Hepatic stellate cell (primary cell): ENCODE measurements at places on chromosomes 1 and 21.
A peak's percentile ranks its signal among the peaks of the same experiment; 100 is the strongest.

DNA sequence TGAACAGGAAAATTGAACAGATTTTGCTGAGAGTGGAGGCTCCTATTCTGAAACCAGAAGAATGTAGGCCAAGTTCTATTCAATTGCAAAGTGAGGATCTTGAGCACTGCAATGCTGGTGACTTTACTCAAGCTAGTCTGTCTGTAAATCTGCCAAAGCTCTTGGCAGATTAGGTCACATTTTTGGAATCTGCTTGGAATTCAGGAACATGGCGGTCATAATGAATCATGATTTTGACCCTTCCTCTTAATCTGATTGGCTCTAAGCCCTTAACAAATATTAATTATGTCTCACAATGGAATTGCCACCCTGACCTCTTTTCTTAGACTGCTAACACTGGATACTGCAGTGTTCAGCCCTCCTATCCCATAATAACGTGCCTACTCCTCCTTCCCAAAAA is 7.2 kb upstream of the GNG12 start:
- DNase-seq: peak; percentile 55

DNA sequence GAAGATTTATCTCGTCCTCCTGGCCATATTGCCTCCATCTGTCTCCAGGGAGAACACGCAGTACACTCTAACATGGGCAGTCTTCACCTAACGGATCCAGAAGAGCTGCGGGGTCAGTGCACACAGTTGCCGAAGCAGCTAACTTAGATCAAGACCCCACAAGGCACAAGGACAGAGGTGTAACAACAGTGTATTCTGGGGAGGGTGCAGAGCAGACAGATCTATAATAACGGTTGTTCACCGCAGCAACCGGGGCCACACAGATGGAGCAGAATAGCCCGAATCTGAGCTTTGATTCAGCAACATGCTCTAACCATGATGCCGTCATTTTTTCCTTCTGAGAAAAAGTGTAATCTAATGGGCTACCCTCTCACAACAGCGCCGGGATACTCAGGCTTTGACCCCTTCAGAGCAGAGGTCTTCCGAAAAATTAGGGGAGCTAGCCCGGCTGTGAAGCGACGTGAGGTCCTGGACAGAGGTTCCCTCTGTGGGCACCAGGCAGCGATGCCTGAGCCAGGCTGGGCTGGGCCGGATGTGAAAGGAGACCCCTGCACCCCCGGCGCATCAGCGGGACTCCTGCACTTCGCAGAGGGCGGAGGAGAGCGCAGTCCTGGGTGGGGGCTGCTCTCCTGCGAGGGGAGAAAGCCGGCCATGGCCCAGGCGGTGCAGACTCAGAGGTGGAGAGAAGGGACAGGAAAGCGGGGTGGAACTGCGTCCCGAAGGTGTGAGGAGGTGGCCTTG is 57.5 kb downstream of the BCL9 start:
- DNase-seq: peak; percentile 9

DNA sequence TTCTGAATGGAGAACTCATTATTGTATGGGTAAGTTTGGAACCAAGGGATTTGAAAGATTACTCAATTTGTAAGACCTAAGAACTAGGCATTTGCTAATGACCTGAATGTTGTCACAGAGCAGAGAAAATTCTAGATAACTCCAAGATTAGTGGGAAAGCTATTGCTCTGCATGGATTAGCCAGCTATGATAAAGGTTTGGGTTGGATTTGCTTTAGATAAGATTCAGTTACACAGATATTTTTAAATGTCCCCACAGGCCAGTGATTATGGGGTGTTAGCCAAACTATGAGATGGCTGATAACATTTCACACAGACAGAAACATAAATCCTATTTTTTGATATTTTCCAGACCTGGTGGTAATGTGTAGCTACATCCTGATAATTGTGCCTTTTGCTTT is 88.2 kb downstream of the NTPCR start:
- DNase-seq: no peak

DNA sequence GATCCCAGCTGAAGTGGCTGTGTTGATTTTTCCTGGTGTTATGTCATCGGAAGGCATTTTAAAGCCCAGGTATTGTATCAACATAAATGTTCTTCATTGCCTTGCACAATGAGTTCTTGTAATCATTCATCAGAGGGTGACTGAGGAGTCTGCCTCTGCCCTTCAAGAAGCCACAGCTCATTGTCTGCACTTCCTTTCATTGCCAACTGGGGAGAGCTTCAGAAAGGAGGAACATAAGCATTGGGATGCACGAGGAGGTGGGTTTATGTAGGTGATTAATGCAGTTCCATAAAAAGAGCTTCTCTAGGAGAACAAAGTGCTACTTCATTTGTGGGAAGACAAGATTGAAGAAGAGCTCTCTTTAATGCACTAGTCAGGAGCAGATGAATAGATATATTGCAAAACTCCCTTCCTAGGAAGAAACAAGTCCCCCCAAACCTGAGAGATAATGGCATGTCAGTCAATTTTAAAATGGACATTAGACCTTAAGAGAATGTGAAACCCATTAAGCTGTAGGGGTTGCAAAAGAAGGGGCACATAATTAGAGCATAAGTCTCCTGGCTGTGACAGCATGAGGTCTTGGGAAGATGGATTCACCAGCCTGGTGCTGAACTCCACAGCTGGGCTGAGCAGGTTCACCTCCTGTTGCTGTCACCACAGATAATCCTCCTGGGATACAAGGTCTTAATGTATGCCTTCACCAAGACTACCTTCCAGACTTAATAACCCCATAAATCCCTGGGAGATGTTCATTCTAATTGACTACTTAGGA is 124.6 kb downstream of the BACH1 start:
- no peak for DNase-seq

- DNase-seq: no peak
Observed at GRCh38 chr1:178806665-178807300, 64.1 kb downstream of the ANGPTL1 start.

- DNase-seq: no peak
Observed at GRCh38 chr1:239436286-239436685, 49.9 kb downstream of the CHRM3 start.

- DNase-seq: no peak
Observed at GRCh38 chr1:236734141-236734765, 48.0 kb downstream of the ACTN2 start.

GRCh38 chr21:32356874-32357395 is 35.9 kb downstream of the URB1 start:
- no peak for DNase-seq

DNA sequence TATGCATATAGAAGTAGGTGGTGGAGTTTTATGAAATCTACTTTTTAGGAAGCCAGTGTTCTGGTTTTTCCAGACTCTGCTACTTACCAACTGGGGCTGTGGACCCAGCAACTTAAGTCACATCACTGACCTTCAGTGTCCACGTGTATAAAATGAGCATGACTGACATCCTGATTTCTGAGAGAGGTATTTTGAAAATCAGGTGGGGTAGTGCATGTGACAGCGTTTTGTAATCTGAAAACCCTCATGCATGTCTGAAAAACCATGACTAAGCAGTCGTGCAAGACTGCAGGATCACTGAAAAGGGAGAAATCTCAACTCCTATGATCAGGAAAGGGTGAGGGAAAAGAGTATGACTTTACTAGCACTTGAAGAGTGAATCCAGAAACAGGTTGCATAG is 26.1 kb downstream of the CR1L start:
- no peak for DNase-seq

- no peak for DNase-seq
Observed at GRCh38 chr1:25795211-25795610, 4.8 kb upstream of the SELENON start.

DNA sequence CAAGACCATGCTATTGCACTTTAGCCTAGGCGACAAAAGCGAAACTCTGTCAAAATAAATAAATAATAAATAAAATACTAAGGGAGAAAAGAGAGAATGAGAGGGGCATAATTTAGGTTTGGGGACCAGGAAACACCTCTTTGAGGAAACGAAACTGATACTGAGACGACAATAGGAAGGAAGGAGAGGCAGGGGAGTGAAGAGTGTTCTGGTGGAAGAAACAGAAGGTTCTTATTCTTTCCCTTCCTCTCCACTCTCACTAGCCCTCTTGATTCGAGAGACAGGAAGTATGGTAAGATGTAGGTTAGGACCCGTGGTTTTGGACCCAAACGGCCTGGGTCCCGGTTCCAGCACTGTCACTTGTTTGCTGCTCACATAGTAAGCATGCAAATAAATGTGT is 1.6 kb upstream of the NKAIN1 start:
- DNase-seq: no peak

DNA sequence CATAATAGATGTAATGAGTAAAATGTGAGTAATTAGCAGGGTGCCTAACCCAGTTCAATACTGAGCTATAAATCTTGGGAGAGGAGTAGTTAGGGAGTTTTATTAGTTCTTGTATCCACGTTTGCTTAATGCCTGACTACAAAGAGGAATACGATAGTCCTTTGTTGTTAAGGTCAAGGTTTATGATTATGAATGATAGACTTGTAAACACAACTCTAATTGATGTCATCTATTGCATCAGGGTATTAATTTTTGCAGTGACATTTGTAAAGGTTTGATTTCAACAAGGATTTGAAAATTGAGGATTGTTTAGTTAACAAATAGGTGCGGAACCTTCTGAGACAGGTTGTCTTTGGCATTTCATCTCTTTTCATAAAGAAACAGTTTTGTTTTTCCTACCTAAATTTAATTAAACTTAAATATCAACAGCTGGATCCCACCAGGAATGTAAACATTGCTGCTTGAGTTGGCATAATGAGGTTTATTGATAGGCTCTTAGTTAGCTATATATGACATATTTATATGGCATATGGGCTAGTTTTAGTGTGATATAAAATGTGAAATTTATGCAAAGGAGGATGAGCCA is 9.7 kb downstream of the SOAT1 start:
- DNase-seq: no peak

DNA sequence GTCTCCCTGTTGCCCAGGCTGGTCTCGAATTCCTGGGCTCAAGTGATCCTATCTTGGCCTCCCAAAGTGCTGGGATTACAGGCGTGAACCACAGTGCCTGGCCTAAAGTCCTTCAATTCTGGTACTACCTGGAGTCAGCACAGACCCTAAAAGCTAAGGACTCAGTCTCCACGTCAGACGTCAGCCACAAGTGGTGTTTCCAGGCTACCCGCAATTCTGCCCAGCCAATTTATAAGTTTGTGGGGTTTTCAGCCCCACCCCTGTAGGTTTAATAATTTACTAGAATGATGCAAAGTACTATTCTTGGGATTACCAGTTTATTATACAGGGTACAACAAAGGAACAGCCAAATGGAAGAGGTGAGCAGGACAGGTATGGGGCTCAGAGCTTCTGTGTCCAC is 10.6 kb upstream of the DIP2A start:
- DNase-seq: no peak

GRCh38 chr1:113307771-113308445 is 82.4 kb upstream of the MAGI3 start:
- DNase-seq: no peak

- DNase-seq: no peak
Observed at GRCh38 chr1:241939798-241940197, 17.8 kb upstream of the BECN2 start.

DNA sequence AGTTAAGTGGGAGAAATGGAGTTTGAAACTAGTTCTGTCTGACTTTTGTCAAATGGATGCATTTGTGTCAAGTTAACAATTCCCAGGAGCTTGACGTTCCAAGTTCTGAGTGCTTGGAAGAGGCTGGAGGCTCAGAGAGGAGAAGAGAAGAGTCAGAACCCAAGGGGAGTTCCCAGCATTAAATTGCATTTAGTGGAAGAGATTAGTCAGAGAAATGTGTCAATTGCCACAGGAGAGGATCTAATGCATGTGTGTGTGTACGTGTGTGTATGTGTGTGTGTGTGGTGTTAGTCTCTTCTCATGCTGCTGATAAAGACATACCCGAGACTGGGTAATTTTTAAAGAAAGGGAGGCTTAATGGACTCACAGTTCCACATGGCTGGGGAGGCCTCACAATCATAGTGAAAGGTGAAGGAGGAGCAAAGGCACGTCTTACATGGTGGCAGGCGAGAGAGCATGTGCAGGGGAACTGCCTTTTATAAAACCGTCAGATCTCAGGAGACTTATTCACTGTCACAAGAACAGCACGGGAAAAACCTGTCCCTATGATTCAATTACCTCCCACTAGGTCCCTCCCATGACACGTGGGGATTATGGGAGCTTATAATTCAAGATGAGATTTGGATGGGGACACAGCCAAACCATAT is 101.5 kb upstream of the TMEM51 start:
- no peak for DNase-seq

DNA sequence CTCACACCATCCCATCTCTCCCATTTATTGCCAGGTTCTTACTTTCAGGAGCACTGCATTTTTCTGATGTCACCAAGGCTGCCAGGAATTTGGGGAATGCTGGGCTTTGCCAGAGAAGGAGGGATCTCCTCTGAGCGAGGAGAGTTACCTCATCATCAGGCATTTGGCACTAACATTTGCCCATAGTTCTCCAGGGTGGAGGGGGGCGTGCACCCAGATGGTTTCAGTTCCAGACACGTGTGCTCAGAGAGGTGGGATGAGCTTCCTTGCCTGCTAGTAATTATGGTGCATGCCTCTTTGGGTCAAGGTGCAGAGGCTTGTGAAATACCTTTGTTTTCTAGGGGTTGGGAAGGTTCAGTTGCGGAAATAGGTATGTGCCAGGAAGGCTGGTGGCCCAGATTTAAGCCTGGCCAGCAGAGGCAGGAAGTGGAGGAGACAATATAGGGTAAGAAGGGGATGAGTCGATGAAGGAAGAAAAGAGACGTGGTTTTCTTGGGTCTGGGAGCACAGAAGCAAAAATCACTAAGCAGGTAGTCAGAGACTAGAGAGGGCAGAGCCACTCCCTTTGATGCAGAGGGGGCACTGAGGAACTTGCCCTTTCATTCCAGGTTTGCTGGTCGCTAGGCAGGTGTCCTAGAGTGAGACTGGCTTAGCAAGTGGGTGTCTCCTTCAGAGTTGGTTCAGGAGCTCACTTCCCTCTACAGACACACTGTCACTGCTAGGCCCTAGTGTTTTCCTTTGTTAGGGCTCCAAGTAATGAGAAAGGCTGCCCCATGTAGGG is 7.2 kb downstream of the TUFT1 start:
- peak; percentile 88 for DNase-seq

DNA sequence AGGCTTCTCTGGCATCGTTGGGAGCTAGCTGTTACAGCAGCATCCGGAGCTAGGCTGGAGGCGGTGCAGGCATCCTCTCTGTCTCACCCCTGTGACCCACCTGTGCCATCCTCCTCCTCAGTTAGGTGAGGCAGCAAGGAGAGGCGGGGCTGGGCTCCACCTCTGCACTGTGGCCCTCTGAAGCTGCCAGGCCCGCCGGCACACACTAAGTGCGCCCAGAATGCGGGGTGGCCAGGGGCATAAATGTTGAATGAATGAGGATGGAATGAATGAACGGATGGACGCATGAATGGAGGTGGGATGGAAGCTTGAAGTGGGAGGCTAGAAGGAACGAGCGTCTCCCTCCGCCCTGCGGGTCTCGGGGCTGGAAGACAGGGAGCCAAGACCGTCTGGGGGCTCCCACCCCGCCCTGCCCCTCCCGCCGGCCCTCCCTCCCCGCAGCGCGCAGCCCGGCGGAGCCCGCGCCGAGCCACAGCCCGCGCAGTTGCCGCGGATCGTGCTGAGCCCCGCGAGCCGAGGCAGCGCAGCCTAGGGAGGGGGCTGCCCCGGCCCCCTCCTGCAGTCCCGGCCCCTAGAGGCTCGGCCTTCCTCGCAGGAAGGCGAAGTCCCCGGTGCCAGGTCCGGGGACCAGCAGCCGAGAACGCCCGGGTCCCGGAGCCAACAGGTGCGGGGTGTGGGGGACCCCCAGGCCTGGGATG is at the start of gene HCRTR1:
TSS of gene HCRTR1 (plus strand) at position 472 of the 698 bp plus-strand sequence. CDS start 1,504 bp downstream, outside the sequence.
- no peak for DNase-seq
